ENCODE measurements at places on chromosomes 11 and 22.

- DNase-seq: no peak
Observed at GRCh38 chr22:44451016-44451415, 47.0 kb downstream of the RTL6 start.

DNA sequence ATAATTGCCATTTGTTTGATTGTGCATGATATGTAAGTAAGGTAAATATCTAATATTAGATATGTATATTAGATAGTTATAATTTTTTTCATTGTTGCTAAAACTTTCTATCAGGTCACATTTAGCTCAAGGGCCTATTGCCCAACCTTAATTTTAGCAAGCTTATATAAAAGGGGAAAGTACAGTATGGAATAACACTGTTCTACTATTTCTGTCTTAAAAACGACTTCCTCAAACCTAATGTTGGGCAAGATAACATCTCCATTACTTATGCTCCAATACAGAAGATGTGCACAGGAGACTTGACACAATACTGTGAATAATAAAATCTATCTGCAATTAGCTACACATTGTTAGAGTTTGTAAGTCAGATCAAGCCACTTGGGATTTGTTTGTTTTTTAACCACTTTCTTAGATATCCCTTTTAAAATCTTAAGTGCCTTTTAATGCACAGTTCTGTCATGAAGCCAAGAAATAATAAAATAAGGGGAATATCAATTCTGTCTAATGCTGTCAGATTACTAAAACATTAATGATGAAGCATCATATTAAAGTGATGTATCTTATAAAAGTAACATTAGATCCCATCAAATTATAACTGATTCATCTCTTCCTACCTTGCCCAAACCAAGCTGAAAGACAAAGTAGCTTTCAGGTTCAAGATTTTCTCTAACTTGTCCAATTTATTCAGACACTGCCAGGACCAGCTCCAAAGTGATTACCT lies 98.1 kb downstream of the SIK3 start:
- DNase-seq: no peak

DNA sequence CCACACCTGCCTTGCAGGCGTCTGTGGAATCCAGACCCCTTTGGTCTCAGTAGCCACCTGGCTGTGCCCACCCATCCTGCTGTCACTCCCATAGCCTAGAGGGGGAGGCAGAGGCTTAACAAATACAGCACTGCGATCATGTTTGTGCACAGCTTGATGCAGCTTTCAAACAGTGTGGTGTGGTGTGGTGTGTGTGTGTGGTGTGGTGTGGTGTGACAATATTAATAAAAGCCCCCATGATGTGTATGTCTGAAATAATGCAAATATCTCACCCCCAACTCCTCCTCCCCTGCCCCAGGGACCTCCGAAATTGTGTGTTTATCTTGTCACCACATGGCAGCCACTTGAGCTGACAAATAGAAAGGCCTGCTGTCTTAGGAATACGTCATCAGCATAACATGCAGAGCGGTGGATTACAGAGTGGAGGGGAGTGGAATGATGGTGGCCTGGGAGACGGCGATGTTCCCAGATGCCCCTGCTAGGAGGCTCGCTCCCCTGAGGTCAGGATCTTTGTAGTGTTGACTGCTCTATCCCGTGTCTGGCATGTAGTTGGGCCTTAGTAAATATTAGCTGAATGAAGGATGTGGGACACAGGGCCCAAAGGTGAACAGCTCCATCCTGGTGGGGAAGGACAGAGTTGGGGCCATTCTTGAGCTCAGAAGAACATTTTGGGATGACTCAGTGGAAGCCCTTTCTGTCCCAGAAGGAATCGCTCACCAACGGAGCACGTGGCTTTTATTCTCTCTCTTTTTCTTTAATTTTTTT lies 2.8 kb downstream of the PDXP start:
- DNase-seq: no peak

DNA sequence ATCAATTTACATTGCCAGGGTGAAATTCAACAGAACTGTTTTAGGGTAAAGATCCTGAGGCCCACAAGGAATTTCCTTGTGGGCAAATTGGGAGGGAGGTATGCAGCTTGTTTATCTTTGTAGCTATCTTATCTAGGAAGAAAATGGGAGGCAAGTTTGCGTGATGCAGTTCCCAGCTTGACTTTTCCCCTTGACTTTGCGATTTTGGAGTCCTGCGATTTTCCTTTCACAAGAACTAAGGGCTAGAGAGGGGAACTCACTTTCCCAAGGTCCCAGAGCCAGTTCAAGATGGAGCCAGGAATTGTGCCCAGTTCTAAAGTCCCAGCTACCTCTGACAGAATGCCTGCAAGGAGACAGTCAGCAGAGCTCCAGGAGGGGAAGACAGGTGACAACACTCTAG lies 30.7 kb downstream of the RIBC2 start:
- no peak for DNase-seq

DNA sequence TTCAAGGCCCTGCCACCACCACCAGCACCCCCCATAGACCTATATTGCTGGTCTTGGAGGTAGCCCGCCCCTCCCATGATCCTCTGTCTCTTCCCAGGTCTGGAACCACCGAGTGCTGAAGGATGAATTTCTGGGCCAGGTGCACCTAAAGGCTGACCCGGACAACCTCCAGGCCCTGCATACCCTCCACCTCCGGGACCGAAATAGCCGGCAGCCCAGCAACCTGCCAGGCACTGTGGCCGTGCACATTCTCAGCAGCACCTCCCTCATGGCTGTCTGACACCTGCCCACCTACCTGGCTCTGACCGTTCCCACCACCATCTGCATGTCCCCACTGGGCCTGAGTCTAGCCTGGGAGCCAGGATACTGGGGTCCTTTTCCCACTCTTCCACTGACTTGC lies 4.5 kb upstream of the MYO7A start:
- no peak for DNase-seq

DNA sequence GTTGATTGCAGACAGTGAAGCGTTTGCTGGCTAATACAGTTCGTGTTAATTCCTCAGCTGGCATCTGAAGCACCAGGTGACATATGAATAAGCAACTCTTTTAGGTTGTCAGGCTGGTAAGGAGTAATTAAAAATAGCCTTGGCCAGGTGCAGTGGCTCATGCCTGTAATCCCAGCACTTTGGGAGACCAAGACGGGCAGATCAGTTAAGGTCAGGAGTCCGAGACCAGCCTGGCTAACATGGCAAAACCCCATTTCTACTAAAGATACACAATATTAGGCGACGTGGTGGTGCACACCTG lies 74.9 kb downstream of the CECR2 start:
- no peak for DNase-seq

- no peak for DNase-seq
Observed at GRCh38 chr11:134560566-134561330, 148.7 kb upstream of the B3GAT1 start.

DNA sequence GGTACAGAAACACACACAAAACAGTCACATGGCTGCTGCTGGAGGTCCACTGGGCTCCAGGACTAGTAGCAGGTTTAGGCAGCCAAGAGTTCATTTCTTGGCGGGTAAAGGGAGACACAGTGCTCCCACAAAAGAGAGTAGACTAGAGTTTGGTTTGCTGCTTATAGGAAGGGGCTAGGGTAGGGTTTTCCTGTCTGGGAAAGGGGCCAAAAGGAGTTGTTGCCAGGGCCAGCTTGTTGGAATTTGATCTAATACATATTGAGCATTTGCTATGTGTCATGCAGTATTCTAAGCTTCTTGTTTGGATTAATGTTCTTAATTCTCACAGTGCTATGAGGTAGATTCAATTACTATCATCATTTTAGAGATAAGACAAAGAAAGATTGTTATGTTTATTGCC lies 195.1 kb upstream of the PLET1 start:
- DNase-seq: no peak

DNA sequence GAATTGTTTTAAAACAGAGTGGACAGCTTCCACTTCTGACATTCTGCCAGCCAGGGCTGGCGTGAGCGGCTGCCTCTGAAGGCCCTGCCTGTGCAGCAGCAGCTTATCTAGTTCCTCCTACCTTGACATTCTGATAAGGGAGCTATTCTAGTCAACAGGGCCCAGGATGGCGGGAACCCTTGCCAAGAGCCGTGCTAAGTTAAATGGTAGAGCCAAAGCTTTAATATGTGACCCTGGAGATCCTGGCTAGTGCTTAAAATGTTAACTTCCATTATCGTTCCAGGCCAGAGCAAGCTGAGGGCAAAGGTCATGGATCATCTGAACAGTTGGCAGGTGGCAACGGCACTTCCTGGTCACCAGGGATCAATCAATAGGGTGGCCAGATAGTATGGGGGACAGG lies 3.5 kb downstream of the KCNJ5 start:
- DNase-seq: peak; percentile 76

DNA sequence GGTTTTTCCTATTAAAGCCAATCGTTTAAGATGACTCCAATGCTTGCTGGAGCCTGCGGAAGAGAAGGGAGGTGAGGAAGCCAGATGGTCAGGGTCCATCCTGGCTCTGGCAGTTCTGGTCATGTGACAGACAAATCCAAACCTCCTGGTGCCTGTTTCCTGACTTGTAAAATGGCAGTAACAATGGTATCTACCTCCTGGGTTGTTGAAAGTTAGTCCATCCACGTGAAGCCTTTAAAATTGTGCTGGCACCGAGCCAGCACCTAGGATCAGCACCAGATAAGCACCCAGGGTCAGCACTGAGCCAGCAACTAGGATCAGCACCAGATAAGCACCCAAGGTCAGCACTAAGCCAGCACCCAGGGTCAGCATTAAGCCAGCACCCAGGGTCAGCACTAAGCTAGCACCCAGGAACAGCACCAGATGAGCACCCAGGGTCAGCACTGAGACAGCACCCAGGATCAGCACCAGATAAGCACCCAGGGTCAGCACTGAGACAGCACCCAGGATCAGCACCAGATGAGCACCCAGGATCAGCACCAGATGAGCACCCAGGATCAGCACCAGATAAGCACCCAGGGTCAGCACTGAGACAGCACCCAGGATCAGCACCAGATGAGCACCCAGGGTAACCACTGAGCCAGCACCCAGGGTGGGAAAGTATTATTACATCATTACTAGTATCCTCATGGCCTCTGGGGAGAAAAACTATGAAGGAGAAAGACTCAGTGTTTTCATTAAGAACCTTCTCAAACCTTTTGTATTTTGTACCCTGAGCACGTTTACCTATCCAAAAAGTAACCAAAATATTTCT lies 17.2 kb downstream of the KIAA0930 start:
- DNase-seq: no peak

- DNase-seq: no peak
Observed at GRCh38 chr11:59542142-59542810, 30.9 kb downstream of the OR4D9 start.

- no peak for DNase-seq
Observed at GRCh38 chr22:37020192-37020479, 594 bp downstream of the MPST start.

GRCh38 chr22:22352371-22352999 lies 107.9 kb downstream of the VPREB1 start:
- no peak for DNase-seq

GRCh38 chr11:107780775-107781174 lies 68.9 kb upstream of the SLN start:
- DNase-seq: no peak

GRCh38 chr11:35166369-35167360 lies 27.7 kb downstream of the CD44 start:
- DNase-seq: no peak

DNA sequence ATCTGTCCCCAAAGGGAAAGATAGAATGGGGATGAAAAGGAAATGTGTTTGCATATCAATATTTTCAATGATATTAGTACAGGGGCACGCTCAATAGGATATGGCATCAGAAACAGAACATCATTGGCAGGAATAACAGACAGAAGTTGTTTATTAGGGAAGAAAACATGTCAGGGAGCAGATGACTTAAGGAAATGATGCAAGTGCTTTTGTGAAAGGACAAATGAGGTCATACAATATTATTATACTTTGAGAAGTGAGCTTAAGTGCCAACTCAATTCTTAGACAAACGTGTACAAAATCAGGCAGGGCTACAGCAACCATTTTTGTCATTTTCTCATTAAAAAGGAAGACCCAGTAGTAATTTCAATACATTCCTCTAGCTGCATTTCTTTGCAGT lies 388.4 kb downstream of the SOX6 start:
- DNase-seq: no peak

- no peak for DNase-seq
Observed at GRCh38 chr11:96758957-96759356, 369.1 kb downstream of the JRKL start.

GRCh38 chr11:133697161-133697560 lies 148.2 kb downstream of the SPATA19 start:
- no peak for DNase-seq

GRCh38 chr11:47512701-47513100 lies 40.2 kb downstream of the CELF1 start:
- no peak for DNase-seq

DNA sequence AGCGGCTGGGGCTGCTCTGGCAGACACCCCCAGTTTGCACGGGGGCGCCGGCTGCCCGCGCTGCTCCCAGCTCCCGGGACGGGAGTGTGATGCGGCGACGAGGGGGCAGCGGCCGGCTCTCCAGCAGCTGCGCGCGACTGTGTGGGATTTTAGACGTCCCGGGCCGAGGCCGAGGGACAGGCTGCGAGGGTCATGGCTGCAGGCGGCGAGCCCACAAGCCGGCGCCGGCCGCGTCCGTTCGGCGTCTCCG lies 159 bp downstream of the FZD4 start:
- DNase-seq: no peak

GRCh38 chr22:20671409-20672081 lies 102.4 kb upstream of the SERPIND1 start:
- DNase-seq: no peak

GRCh38 chr11:41660585-41660984 lies 201.1 kb upstream of the LRRC4C start:
- DNase-seq: no peak

- peak; percentile 57 for DNase-seq
Observed at GRCh38 chr22:49961601-49962011, 1.0 kb downstream of the PIM3 start.

DNA sequence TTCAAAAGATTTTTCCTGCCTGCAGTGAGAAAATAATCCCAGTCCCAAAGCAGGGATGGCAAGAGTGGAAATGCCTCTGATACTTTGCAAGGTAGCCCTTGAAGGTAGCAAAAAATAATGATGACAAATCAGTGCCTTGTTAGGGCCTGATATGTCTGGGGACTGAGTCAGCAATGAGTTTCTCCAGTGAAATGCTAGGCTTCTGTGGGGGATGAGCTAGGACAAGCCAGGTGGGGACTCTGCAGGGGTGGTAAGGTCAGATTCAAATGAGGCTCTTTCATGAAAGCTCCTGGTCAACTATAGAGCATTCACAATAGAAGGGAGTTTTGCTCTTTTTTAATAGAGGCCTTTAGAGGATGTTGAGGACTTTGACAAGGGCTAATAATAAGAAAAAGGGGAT lies 77.7 kb downstream of the ME3 start:
- DNase-seq: no peak

Measured in lower lobe of right lung (tissue), 2 donors.